Hepatocyte (in vitro differentiated cells): ENCODE measurements at places on chromosomes 3 and 15. TPM values are rescaled to one million over a fixed set of nuclear protein-coding genes. Genes with fewer than 3 reads are reported as not detected.
A peak's percentile ranks its signal among the peaks of the same experiment; 100 is the strongest.

DNA sequence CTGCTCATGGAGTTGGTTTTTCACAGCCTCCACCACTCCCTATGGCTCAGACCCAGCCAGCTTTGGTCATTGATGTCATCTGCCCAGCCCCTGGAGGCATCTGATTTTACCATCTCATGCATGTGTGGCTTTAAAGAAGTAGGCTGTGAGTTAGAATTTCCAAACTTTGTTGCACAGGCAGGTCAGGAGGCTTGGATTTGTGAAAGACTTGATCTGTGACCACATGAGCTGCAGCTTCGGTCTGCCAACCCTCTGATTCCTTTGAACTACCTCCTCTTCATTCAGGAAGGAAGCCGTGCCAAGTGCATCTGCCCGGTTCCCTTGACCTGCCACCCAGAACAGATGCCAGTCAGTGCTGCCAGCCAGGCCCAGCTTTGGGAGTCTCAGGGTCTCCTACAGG is 9.2 kb downstream of the CTXND1 start:
- H3K4me1 ChIP-seq, result peaks cover 15% of the 10 kb centered on the region
- no peaks in the 10 kb centered on the region for H3K27me3 ChIP-seq
- no peak for DNase-seq
- no peaks in the 10 kb centered on the region for H3K36me3 ChIP-seq
- no peak overlapping the region for H3K4me3 ChIP-seq
- no peak overlapping the region for H3K27ac ChIP-seq

GRCh38 chr15:55289746-55290527 is at the start of gene RAB27A:
Gene RAB27A (minus strand): TSS chr15:55289813. CDS start chr15:55234934, 54,879 bp downstream.
- no peaks in the 10 kb centered on the region for H3K36me3 ChIP-seq
- peaks cover 6% of the 10 kb centered on the region for H3K4me1 ChIP-seq
- peak within 1 kb of the TSS; percentile 97 for H3K27ac ChIP-seq
- H3K4me3 ChIP-seq, result peak within 1 kb of the TSS; percentile 77

DNA sequence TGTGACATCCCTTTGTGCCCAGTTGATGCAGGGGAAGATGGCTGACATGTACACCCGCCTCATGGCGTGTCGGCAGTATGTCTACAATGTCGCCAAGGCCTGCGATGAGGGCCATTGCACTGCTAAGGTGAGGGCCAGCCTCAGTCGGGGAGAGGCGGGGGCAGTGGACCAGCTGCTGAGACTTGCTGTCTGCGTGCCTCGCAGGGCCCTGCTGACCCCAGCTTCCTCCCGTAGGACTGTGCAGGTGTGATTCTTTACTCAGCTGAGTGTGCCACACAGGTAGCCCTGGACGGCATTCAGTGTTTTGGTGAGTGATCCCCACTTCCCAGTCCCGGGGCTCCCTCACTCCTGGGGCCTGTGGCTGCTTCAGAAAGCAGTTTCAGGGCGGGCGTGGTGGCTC is 10.5 kb downstream of the IVD start:
- H3K36me3 ChIP-seq, result no peaks in the 10 kb centered on the region
- H3K4me1 ChIP-seq, result no peaks in the 10 kb centered on the region
- no peak overlapping the region for H3K4me3 ChIP-seq
- no peaks in the 10 kb centered on the region for H3K27me3 ChIP-seq
- no peak for DNase-seq
- H3K27ac ChIP-seq, result no peak overlapping the region

- H3K27ac ChIP-seq, result peak overlapping the region; percentile 26
- H3K4me1 ChIP-seq, result peaks cover 18% of the 10 kb centered on the region
- no peak overlapping the region for H3K4me3 ChIP-seq
- H3K27me3 ChIP-seq, result no peaks in the 10 kb centered on the region
- H3K36me3 ChIP-seq, result no peaks in the 10 kb centered on the region
- no peak for DNase-seq
These were observed 87.2 kb downstream of the MB21D2 start for GRCh38 chr3:192830291-192831110.

- H3K4me3 ChIP-seq, result no peak overlapping the region
- H3K36me3 ChIP-seq, result no peaks in the 10 kb centered on the region
- H3K4me1 ChIP-seq, result no peaks in the 10 kb centered on the region
- DNase-seq, result no peak
- no peak overlapping the region for H3K27ac ChIP-seq
- no peaks in the 10 kb centered on the region for H3K27me3 ChIP-seq
These were observed 5.9 kb upstream of the GPR87 start for GRCh38 chr3:151322511-151322910.

DNA sequence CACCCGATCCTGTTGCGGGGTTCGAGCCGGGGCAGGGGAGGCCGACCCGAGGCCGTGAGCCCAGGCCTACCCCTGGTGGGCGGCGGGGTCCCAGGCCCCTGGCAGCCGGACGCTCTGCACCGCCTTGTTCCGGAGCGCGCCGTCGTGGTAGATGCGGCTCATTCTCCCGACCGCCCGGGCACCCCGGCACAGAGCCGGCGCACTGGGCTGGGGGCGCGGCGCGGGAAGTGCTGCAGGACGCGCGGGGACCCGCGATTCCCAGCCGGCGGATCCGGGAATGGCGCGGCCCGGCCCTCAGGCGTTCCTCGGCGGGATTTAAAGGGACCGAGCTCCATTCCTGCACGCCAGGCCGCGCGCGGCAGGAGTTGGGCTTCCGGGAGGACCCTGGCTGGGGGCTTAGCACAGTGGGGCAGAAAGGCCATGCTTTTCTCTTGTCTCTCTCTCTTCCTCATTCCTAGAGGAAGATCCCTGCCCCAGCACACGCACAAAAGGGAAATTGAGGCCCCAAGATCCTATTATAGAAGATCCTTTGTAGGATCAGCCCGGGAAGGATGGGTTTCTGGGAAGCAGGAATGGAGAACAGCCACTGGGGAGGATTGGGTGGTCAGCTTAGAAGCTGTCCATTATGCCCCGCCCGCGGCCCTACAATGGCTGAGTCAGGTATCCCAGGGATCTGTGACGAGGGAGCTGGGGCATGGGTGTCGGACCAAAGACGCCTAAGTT is at the start of gene ARPIN:
Gene ARPIN (minus strand): TSS at position 279 of the 723 bp plus-strand sequence. CDS start 117 bp downstream, at position 162.
- no peaks in the 10 kb centered on the region for H3K27me3 ChIP-seq
- no peaks in the 10 kb centered on the region for H3K36me3 ChIP-seq
- H3K4me1 ChIP-seq, result peaks cover 8% of the 10 kb centered on the region
- peak within 1 kb of the TSS; percentile 96 for H3K4me3 ChIP-seq
- H3K27ac ChIP-seq, result peak within 1 kb of the TSS; percentile 86

DNA sequence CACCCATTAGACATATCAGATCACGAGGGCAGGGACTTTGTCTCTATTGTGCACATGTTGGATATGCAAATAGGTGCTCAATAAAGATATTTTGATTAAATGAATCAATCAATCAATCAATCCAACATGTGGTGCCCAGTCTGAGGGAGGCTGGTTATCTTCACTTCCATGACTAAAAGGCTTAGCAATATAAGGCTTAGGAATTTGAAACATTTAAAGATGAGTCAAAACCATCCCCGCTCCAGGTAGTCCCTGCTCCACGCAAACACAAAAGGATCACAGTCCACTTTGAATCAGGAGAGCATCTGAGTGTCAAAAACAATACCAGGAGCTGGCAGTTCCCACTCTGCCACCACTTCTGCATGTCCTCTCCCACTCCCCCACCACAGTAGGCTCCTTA is 25.8 kb upstream of the PRICKLE2 start:
- H3K4me3 ChIP-seq, result no peak overlapping the region
- peaks cover 15% of the 10 kb centered on the region for H3K4me1 ChIP-seq
- no peaks in the 10 kb centered on the region for H3K27me3 ChIP-seq
- H3K36me3 ChIP-seq, result no peaks in the 10 kb centered on the region

The CNTN4 gene
- total RNA-seq, result 30.3 and 35.2 TPM in 2 replicates

The CHRM5 gene
- total RNA-seq, result not detected in 2 replicates

The SUCNR1 gene
- 0.80 and 1.7 TPM in 2 replicates for total RNA-seq

The NTRK3 gene
- 3.6 and 4.9 TPM in 2 replicates for total RNA-seq

The TRIM42 gene
- not detected in 2 replicates for total RNA-seq

The RPLP1 gene
- total RNA-seq, result 210 and 218 TPM in 2 replicates

The GATA2 gene
- 0.88 and 2.6 TPM in 2 replicates for total RNA-seq
